ENCODE measurements at places on chromosomes 12 and 14. TPM values are rescaled to one million over a fixed set of nuclear protein-coding genes. Genes with fewer than 3 reads are reported as not detected.

SLC5A8 gene
- not detected for polyA plus RNA-seq

AACS gene
- polyA plus RNA-seq = 24.0 TPM

RNASE4 gene
- polyA plus RNA-seq = 9.9 TPM

LALBA gene
- not detected for polyA plus RNA-seq

- no peak for DNase-seq
Observed at GRCh38 chr12:48030173-48030650, 25.9 kb upstream of the COL2A1 start.

DNA sequence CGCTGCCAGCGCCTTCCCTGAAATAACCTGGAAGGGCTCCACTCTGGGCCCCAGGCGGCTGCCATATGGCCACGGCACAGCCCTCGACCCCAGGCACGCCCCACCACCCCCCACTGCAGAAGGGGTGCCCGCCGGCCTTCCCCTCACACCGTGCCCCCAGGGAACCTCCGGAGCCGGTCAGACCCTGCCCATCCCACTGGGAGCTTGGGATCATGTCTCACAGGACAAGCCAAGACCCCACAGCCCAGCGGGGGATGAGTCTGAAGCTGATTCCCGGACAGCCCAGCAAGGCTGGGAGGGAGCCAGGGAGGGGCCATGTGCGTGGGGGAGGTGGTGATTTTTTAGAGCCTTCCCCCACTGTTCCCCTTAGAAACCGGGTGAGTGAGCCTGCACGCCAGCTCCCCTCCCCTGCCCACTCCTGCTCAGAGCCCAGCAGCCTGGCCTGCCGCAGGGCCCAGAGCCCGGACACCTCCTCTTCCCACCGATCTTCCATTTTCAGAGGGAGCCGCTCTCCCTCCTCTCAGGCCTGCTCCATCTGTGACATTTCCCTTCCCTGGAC, 1.4 kb downstream of the RIMBP2 start:
- DNase-seq = no peak

DNA sequence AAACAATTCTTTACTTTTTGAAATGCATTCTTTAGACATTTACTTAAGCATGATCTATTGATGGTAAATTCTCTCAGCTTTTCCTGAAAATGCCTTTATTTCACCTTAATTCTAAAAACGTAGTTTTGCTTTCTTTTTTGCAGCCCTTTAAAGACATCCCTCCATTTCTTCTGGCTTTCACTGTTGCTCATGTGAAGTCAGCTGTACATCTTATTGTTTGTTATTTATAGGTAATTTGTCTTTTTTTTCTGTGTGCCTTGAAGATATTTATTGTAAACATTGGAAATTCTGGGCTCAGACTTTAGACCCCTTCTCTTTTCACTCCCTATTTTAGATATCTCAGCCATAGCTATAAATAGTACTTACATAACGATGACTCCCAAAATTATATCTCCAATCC, 70.4 kb downstream of the IFNG start:
- no peak for DNase-seq

DNA sequence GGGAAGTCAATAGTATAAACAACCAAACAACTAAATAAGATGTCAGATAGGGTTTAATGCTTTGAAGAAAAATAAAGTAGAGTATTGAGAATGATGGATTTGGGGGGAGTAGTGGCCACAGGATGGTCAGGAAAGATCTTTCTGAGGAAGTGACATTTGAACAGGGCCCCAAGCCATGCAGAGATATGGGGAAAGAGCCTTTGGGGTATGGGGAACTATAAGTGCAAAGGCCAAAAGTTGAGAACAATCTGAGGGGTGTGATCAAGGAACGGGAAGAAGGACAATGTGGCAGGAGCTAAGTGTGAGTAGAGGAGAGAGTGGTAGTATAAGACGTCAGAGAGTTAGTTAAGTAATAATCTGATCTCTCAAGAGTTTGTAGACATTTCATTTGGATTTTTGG, 1.3 kb downstream of the MRPS35 start:
- DNase-seq = no peak

- no peak for DNase-seq
Observed at GRCh38 chr12:64785838-64786237, 26.6 kb upstream of the GNS start.

DNA sequence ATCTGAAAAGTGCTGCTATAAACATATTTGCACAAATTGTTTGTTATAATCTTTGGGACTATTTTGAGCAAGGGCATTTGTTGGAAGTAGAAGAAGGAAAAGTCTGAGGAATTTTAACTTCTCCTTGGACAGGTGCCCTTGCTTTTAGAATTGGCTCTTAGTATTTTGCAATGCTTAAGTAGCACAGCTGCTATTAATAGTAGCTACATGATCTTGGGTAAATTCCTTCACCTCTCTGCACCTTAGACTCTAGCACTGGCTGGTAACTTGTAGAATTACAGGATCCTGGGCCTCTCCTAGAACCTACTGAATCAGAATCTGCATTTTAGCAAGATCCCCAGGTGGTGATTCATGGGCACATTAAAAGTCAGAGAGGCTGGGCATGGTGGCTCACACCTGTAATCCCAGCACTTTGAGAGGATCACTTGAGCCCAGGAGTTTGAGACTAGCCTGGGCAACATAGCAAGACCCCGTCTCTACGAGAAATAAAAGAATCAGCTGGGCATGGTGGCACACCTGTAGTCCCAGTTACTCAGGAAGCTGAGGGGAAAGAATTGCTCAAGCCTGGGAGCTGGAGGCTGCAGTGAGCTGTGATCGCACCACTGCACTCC, 10.8 kb upstream of the TMEM120B start:
- no peak for DNase-seq

- no peak for DNase-seq
Observed at GRCh38 chr12:20599757-20600156, 95.4 kb upstream of the SLCO1C1 start.

DNA sequence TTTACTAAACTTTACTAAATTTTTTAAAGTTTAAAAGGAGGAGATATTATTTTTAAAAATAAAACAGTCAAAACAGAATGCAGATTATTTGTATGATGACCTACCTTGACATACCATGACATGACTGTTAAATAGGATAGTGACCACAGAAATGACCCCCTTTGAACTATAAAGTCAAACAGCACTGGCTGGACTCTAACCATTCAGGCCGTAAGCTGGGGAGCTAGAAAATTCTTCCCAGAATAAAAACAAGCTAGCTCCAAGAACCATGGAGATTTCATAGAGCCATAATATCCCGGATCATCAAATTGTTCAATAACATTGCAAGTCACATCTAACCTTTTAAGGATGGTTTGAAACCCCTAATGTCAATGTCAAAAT, 50.3 kb downstream of the RPS6KA5 start:
- DNase-seq = no peak

GRCh38 chr12:120905856-120906384, 1.8 kb upstream of the SPPL3 start:
- no peak for DNase-seq

- DNase-seq = no peak
Observed at GRCh38 chr14:36217732-36218131, 41.2 kb upstream of the PTCSC3 start.

DNA sequence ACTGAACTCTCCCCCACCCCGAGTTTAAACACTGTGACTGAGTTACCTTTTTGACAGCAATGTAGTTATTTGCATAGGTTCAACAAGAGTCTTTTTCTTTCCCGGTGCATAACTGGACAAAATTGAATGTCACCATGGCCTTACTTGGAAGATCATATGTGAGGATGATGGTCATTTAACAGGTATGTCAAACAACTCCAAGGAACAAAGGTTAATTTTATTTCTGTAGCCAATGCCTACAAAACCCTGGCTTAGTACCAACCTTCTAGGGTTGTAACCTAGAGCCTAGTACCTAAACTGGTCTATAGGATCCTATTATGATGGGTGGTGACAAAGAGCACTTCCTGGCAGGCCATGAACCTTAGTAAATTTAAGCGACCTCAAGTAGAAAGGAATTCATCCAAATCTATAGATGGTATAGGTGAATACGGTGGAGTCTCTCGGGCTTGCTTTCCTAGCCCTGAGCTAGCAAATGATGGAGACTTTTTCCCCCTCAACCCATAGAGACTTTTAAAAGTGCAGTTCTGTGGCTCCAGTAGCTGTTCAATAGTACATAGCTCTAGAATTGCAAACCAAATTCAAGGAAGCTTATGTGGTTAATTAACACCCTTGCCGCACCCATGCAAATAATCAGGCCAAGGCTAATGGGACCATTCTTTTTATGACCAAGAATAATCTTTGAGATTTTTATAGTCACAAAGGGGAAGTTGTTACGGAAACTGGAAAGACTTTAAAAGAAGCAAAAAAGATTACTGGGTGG, 89.0 kb downstream of the SLC38A1 start:
- no peak for DNase-seq

DNA sequence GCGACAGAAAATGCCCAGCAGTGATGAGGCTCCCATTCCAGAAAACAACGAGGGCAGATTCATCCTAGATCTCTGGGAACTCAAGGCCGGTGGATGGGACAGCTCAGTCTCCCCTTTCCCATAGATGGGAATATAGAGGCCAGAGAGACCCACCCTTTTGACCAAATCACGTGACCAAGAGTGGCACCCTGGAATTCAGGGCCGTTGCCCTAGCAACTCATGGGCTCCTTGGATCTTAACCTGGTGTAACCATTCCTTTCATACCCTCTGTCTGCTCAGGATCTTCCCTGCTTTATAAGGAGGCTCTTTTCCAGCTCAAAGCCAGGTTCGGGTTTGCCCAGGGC, 8.4 kb upstream of the LRTM2 start:
- DNase-seq = no peak

DNA sequence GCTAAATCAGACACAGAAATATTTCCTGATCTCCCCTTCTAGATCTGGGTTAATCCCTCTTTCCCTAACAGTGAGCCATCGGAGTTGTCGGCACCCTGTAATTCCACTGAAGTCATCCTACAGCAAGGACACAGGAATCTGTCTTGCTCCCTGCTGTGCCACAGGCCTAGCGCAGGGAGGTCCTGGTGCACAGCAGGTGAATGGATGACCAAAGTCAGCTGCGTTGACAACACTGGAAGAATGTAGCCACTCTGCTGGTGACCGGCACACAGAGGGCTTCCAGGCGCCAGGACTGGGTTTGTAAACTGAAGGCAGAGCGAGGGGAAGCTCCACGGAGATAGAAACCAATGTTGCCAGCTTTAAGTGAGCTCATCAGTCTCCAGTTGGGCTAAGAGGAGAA, 23.6 kb downstream of the TMEM229B start:
- DNase-seq = no peak

- DNase-seq = no peak
Observed at GRCh38 chr12:119695034-119695433, 27.1 kb downstream of the PRKAB1 start.

- no peak for DNase-seq
Observed at GRCh38 chr12:3280967-3281366, 203.8 kb downstream of the TSPAN9 start.

- peak; percentile 49 for DNase-seq
Observed at GRCh38 chr12:68768431-68768939, 22.5 kb downstream of the SLC35E3 start.

GRCh38 chr12:28222081-28222700, 31.9 kb downstream of the CCDC91 start:
- no peak for DNase-seq

DNA sequence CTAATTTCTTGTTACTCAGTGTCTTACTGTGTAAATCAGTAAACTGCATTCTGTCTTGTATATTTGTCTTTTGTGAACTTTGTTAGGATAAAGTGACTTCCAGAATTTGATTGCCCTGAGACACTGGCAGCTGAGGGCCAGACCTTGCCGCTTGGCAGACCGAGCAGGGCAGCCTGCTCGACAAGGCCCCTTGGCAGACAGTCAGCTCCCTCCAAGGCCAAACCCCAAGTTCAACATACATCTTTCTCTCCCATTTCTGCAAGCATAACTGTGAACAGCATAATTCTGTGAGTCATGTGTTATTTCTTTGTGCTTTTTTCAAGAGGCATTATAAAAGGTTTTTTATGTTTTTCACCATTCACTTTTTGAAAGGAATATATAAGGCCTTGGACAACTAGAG, 39.2 kb upstream of the BMAL2 start:
- DNase-seq = peak; percentile 62

Measured in IMR-90 (cell line).